ENCODE measurements at places on chromosomes 3 and 15.

GRCh38 chr3:106213954-106214353 is 345.1 kb upstream of the CBLB start:
- no peak for DNase-seq

DNA sequence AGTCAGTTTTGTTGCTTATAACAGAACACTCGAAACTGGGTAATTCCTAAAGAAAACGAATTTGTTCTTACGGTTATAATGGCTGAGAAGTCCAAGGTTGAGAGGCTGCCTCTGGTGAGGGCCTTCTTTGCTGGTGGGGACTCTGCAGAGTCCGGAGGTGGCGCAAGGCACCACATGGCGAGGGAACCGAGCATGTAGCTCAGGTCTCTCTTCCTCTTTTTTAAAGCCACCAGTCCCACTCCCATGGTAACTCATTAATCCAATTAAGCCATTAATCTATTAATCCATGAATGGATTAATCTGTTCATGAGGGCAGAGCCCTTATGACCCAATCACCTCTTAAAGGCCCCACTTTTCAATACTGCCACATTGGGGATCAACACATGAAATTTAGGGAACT is 50.0 kb downstream of the ROPN1B start:
- DNase-seq, result no peak

- DNase-seq, result no peak
Observed at GRCh38 chr3:13251166-13251903, 168.8 kb downstream of the NUP210 start.

- DNase-seq, result no peak
Observed at GRCh38 chr15:68592054-68592453, 13.3 kb downstream of the CORO2B start.

GRCh38 chr3:123700791-123701722 is 116.2 kb upstream of the HACD2 start:
- no peak for DNase-seq

DNA sequence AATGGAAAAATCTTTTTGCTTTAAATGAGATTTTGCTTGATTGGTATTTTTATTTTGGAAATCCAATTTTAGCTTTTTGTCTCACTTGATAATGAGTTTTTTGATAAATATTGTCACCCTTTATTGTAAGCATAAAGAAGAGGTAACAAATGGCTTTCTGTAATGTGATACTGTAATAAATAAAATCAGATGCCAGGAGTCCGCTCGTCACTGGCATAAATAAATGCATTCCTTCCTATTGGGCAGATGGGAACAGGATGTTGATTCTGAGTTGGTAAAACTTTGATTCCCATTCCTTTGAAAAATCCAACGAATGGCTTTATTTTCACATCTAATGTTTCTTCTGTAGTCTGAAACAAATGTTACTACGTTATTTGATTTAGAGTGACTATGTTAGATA is 59.9 kb downstream of the CACNA2D3 start:
- DNase-seq, result no peak

- DNase-seq, result no peak
Observed at GRCh38 chr3:98972720-98973119, 71.2 kb upstream of the DCBLD2 start.

- no peak for DNase-seq
Observed at GRCh38 chr3:140902791-140903190, 38.8 kb upstream of the SLC25A36 start.

GRCh38 chr3:28986922-28987321 is 293.9 kb upstream of the RBMS3 start:
- no peak for DNase-seq

DNA sequence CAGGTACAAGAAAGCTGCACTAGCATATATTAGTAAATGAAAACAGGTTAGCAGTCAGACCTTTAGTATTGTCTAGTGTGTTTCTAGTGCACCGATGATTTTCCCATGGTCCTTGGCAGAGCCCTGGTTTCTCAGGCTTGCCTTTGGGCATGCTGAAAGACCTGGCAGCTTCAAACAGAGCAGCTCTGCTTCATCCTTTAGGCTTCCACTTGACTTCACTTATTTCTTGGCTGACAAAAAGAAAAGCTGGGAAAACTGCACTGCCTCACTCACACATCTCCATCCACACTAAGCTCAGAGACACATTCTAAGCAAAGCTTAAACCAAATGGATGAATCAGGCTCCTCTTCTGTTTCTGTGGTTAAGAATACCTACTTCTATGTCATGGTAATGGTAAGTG is 374.8 kb upstream of the PDZRN3 start:
- no peak for DNase-seq

DNA sequence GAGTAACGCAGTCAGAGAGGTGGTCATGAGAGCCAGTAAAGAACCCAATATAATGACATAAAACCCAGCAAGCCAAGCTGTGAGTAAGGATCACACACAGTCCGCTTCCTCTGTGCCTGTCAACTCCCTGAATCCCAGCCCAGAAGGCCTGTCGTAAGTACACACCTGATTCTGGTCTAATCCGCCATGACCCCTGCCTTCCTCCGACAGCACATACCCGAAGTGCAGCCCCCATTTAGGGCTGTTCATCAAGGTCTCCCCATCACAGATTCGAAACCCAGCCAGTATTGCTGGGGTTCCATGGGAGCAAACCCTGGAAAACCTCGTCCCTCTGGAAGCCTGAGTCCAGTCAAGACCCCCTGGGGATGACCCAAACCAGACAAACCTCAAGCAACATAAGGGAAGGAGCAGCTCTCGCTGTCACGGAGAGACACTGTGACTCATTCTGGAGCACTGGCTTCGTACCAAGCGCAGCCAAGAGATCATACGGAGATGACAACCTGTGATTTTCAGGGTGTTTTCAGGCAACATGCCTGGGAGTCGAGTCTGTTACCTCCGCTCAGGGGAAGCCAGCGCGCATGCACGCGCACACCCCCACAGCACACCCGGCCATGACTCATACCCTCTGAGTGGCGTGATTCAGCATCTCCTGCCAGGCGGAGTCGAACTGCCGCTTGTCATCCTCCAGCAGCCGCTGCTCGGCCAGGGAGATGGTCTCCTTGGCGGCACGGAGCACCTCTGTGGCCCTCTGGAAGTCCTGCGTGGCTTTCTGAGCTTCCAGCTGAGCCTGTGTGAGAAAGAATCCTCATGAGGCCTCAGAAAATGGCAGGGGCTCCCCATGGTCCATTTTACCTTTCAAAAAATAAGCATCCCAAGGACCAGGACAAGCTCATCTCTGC is 63.0 kb downstream of the SH3BP5 start:
- DNase-seq, result no peak

DNA sequence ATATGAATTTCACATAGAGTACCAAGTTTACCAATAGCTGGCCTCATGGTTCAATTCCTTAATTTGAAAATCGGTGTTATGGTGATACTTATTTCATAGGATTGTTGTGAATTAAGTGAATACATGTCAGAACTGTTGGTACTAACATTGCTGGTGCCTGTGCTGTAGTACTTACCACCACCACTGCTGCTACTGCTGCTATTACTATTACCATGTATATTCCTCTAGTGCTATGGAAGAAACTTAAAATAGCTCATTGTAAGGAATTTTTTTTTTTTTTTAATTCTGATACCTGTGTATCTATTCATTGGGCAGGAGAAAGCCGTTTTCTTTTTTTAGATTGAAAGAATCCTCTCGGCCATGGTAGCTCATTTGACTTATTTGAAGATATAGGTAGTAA is 3.6 kb downstream of the FYTTD1 start:
- DNase-seq, result no peak

GRCh38 chr3:149163066-149163465 is 33.6 kb downstream of the HPS3 start:
- DNase-seq, result no peak

DNA sequence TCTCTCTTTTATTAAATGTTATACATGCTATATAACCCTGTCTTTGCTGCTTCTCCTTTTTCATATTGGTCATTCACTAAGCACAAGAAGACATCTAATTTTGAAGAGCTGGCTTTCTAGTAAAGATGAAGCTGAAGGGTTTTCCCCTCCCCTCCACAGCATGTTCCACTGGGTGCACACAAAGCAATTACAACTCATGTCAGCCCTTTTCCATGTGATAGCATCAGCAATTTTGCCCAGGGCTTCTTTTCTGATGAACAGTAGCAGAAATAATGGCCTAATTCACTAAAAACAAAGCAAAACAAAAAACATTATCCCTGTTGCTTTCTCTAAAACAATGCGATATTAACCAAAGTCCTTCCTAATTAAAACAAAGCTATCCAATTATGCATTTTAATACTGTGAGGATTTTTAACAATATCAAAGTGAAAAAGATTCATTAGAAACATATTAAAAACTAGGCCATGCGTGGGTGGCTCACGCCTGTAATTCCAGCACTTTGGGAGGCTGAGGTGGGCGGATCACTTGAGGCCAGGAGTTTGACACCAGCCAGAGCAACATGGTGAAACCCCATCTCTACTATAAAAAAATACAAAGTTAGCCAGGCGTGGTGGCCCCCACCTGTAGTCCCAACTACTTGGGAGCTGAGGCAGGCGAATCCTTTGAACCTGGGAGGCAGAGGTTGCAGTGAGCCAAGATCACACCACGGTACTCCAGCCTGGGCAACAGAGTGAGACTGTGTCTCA is 12.2 kb upstream of the PIK3R4 start:
- no peak for DNase-seq

DNA sequence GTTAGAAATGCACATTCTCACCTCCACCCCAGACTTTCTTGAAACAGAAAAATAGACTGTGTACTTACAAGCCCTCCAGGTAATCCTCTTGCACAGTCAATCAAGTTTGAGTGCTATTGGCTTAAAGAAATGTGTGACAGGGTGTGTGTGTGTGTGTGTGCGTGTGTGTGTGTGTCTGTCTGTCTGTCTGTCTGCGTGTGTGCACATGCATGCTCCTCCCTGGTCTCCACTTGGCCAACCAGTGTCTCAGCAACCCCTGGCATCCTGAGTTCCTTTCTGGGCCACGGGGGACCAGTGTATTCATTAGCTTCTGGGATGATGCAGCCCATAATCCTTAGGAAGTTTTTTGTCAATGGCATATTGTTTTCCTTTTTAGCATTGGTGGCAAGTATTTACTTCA is 128.8 kb upstream of the IL12A start:
- DNase-seq, result no peak

GRCh38 chr3:94210256-94210655 is 147.4 kb downstream of the NSUN3 start:
- no peak for DNase-seq

- DNase-seq, result no peak
Observed at GRCh38 chr3:16840101-16840424, 44.7 kb upstream of the PLCL2 start.

All from NCI-H1105 treated with DMSO at 0.1 percent for 48 hours (cell line).